ENCODE measurements at places on chromosomes 7 and 10.

- no peak for DNase-seq
These were observed 811.5 kb downstream of the LRMDA start for GRCh38 chr10:76242956-76243355.

- no peak for DNase-seq
These were observed 534.3 kb downstream of the PARD3 start for GRCh38 chr10:34280599-34281374.

- no peak for DNase-seq
These were observed 1.0 kb downstream of the PSMC2 start for GRCh38 chr7:103348452-103348851.

DNA sequence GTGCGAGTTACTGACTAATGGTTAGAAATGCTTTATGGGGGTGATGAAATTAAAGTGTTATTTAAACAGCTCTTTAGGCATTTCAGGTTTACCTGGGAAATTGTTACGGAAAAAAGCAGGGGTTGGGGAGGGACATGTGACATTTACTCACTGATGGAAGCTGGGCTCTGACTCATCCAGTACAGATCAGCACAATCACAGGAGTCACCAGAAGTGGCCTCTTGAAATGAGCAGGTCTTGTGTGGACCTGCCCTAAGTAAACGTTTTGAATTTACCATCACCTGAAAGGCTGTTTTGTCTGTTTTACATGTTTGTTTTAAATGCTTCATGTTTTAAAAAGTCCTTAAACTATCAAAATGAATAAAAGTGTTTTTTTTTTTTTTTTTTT is 2.3 kb downstream of the GLRX3 start:
- DNase-seq, result no peak

DNA sequence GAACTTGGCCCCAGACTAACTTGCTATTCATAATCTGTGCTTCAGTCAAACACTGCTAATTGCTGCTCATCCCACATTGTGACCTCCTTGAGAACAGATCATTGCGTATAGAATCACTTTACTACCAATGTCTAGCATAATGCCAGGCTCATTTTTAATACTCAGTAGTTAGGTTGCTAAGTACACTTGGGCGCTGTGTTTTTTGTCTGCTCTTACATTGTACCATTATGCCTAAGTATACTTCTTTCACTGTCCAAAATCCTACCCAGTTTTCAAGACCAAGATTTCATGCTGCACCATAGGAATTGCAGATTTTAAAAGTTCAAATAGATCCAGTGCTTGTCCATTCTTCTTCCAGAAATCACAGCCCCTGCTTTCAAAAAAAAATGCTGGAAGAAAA is 32.8 kb upstream of the TMEM106B start:
- DNase-seq, result no peak

GRCh38 chr10:97195706-97196222 is 10.0 kb upstream of the SLIT1 start:
- DNase-seq, result no peak

DNA sequence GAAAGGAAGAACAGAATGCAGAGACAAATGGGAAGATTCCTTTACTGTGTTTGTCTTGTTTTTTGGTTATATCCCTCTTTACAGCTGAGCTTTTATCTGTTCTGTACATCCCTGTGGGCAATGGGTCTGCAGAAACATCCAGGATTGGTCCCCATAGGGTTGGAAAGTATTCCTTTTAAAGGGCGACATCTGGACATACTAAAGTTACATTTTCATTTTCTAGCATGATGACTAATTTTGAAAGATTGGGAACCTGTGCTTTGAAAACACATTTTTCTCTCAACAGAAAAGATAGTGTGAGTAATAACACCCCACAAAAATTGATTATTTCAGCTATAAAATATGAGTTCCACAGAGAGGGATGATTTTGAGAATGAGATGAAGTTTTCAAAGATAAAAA is 435.8 kb downstream of the GPAM start:
- no peak for DNase-seq

- no peak for DNase-seq
These were observed 282.9 kb downstream of the ADARB2 start for GRCh38 chr10:1454428-1454827.

DNA sequence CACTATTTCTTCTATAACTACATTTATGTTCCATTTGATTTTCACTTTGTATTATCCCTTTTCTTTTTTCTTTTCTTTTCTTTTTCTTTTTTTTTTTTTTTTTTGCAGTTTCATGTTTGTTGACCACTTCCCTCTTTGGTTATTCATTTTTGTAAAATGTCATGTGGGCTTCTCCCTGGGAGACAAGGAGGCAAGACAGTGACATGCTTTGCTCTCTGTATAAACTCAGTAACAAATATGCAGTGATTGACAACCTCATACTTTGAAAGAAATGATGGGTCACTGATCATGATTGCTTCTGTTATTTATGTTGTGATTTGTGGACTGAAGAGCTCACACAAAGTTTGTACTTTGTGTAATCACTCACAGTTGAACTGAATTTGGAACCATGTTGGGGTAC is 90.2 kb upstream of the ABI1 start:
- DNase-seq, result no peak

- no peak for DNase-seq
These were observed 1.1 kb upstream of the SFTPA2 start for GRCh38 chr10:79561257-79561656.

Measured in stimulated activated CD8-positive, alpha-beta memory T cell treated with anti-CD3 and anti-CD28 coated beads, Interleukin-15, amount 100 ng/mL, for 48 hours (primary cell).